LoVo (cell line): ENCODE measurements at places on chromosomes 2 and 18.
A peak's percentile ranks its signal among the peaks of the same experiment; 100 is the strongest.

- DNase-seq, result no peak
Measured at GRCh38 chr2:215396595-215397313, 39.1 kb downstream of the FN1 start.

DNA sequence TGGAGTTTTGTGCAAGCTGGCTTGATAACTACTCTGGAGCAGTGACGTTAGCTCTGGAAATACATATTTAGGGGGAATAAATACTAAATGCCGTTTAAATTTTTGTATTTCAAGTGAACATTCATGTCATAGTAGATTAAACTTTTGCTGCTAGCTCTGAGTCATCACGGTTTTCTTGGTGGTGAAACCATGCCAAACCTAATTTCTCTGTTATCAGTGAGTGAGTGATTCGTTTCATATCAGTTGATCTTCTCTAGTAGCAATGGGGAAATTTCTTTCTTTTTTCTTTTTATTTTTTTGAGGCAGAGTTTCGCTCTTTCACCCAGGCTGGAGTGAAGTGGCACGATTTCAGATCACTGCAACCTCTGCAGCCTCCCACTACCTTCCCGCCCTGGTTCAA lies 211.1 kb downstream of the PTPRM start:
- DNase-seq, result no peak

DNA sequence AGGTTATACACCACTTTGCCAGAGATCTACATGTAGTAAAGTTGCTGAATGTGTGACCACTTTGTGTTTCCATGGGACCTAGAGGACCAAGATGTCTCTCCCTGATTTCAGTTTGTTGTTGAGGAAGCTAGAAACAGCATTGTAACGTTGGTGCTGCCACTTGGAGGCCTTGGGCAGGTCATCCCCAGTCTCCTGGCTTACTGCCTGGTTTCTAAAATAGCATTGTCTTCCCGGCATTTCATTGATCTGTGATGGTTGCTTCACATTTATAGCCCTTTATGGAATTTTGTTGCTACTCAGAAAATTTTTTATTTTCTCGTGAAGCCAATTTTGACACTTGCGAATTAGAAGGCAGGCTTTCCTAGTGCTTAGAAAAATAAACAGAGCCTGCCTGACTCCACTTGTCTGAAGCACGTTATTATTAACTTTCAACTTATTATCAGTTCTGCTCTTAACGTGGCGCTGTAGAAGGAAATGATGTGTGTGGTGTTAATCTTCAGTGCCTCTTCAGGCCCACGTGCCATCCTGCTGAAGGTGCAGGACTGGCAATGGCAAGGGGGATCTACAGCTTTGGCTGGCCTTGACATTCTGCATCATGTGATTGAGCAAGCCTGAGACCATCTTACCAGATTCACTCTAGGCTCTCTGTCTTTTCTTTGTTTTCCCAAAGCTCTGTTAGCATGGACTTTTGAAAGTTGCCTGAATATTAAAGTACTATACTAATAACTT lies 59.9 kb downstream of the INPP4A start:
- no peak for DNase-seq

- no peak for DNase-seq
Measured at GRCh38 chr2:1492711-1493430, 79.6 kb downstream of the TPO start.

DNA sequence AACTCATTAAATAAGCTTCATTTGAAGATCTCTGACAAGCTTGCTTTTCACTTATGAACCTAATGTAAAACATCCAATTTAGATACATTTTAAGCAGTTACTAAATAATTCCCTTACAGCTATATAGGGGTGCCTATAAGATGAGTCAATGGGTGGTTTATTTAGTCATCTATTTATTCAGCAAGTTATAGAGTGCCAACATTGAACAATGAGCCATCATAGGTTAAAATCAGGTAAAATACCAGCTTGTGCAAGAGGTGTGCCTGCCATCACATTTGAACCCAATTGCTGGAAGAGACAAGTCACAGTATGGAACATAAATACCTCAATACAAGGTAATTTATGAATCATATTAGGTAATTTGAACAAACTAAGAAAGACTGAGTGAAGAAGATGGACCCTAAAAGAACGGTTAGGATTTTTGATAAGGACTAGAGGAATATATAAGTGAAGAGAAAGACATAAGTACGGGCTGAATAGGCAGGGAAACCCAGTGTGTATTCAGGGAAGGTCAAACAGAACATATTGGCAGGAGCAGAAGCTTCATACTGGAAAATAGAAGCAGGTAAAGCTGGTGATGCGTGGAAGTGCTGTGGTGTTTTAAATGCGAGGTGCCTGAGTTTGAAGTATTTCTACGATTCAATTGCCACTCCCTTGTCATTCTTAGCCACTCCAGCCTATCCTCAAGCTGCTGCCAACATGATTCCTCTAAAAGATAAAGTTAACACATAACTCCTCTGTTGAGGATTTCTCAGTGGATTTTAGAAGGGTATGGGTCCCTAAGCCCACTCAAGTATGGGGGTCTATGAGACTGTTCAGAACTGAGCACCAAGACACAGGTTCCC lies 18.9 kb upstream of the STAT4 start:
- no peak for DNase-seq

GRCh38 chr2:88059979-88060906 lies 4.7 kb upstream of the KRCC1 start:
- DNase-seq, result peak; percentile 60

DNA sequence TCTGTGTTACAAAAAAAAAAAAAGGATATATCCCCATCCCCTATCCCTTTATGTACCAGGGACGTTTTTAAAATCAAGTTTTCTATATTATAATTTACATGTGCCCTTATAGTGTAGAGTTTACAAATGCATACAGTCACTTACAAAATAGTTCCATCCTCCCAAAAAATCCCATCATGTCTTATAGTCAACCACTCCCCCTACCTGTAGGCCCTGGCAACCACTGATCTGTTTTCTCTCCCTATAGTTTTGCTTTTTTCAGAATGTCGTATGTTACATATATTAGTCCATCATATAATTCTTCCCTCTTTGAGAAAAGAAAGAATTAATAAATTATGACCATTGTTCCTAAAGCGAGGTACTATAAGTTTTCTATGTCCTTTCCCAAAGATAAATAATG lies 17.8 kb downstream of the CFAP210 start:
- DNase-seq, result no peak

DNA sequence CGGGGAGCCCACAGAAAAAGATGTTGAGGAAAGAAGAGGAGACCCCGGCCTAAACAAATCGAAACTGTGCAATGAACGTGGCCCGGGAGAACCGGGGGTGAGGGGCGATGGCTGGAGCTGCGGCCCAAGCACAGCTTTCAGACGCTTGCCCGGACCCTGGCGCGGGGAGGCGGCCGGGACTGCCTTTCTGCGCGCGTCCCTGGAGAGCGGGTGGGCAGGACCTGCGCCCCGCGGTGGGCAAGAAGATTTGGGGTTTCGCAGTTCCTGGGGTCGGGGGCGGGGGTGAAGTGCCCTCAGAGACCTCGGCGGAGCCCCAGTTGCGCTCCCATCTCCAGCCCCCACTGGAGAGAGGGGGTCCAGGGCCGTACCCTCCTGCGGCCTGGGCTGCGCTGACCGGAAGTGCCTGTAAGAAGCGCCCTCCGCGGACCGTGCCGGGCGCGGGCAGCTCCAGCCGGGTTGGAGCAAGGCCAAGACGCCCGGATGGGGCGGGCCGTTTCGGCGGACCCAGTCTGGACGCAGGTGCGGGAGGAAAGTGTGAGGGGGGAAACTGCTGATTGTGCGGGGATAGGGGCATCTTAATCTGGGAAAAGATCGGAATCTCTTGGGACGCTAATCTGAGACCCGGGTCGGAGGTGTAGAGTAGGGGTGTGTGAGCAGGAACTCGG lies 11.6 kb downstream of the EN1 start:
- no peak for DNase-seq

- DNase-seq, result no peak
Measured at GRCh38 chr2:183179156-183179555, 54.9 kb downstream of the NUP35 start.

DNA sequence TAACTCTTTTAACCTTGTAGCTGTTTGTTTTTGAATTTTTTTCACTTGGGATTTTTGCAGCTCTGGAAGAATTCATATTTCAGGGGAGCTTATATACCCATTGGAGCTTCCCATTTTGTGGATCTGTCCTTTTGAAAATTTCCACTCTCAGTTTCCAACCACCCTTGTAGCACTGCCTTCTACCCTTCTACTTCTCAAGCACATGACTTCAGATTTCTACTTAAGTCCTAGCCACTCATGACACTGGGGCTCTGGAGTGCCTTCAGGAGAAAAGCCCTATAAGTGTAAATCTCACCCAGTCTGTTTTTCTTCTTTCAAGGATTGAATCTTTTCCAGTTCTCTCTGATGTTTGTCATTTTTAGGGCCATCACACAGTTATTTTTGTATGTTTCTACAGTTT lies 283.7 kb upstream of the KCNH7 start:
- no peak for DNase-seq

DNA sequence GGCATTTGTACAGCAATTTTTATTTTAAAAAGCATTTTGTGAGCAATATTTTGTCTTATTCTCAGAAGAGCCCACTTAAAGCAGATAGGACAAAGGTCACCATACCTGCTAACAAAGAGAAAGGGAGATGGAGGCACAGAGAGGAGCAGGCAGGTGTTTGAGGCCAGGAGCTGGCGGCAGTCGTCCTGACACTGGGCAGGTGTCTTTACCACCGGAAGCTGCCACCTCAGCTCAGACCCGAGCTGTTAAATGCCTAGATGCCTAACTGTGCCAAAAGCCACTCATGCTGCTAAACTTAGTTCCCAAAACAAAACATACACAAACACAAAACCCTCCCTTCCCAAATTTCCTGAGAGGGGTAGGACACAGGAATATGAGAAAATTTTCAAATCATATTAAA lies 120.9 kb downstream of the CNTNAP5 start:
- DNase-seq, result no peak

- no peak for DNase-seq
Measured at GRCh38 chr2:168999668-169000213, 31.4 kb downstream of the ABCB11 start.

DNA sequence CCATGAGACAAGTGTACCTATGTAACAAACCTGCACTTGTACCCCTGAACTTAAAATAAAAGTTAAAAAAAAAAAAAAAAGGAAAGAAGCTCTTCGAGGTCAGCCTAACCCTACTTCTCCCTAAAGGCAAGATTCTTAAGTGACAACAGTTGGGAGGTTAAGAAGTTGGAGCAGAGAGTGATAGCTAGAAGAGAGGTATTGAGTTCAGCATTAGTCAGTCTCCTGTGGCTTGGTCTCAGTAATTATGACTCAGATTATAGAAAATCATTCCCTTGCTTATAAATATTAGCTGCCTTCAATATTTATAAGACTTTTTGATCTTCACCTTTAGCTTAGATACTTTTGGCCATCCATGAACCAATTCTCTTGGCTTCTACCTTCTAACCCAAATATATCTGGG lies 926.8 kb upstream of the SLC39A10 start:
- DNase-seq, result no peak

DNA sequence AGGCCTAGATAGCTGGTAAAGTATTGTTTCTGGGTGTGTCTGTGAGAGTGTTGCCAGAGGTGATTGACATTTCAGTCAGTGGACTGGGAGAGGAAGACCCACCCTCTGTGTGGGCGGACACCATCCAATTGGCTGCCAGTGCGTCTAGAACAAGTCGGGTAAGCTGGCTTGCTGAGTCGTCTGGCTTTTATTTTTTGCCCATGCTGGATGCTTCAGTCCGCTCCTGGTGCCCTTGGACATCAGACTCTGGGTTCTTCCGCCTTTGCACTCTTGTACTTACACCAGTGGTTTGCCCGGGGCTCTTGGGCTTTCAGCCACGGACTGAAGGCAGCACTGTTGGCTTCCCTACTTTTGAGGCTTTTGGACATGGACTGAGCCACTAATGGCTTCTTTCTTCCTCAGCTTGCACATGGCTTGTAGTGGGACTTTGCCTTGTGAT lies 24.3 kb downstream of the DIS3L2 start:
- DNase-seq, result no peak

DNA sequence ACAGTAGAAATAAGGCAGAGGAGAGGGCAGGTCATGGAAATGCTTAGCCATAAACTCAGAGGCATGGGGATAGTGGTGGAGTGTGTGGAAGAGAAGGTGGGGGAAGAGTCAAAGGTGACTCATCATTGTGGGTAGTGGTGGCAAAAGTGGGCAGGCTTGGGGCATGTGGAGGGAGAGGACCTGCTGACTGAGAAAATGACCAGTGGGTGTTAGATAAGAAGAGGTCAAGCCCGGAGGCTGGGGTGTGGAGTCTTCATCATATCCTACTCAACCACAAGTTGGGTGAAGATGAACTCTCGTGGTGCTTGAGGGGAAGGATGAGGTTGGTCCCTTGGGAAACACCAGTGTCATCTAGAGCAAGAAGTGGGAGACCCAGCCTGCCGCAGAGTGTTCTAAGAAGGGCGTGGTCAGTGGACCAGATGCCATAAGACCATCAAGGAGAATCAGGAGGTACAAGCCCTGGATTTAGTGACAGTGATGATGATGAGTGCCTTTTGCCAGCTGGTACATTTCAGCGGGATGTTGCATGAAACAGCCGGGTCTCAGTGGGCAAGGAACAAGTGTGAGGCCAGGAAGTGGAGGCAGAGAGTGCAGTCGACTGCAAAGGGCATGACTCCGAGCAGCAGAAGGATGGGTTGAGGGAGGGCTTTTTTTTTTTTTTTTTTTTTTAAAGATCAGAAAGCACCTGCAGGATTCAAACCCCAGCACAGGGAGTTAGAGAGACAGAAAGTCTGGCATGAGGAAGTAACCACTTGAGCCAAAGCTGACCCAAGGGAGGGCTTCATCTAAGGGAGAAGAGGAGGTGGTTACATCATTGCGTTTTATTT lies 122.6 kb upstream of the SPRED2 start:
- no peak for DNase-seq

DNA sequence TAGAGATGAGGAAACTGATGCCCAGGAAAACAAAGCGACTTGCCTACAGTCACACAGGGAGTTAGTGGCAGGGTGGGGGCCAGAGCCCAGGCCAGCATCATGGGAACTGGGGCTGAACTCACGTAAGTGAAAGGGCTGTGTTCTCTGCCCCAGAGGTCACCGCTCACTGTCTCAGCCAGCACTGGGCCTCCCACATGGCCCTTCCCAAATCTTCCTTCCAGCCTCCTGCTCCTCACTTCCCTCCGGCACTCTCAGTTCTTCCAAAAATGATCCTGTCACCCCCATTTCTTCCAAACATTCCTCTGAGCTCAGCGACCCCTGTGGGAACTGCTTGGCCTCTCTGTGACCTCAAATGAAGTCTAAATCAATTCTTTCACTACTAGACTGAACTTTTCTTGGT lies 90.5 kb upstream of the TMEM247 start:
- no peak for DNase-seq

- no peak for DNase-seq
Measured at GRCh38 chr18:25517881-25518715, 166.1 kb upstream of the ZNF521 start.
